ENCODE measurements at places on chromosomes 1 and 21.

- DNase-seq = no peak
Measured at GRCh38 chr1:182444497-182444896, 5.4 kb upstream of the RGSL1 start.

DNA sequence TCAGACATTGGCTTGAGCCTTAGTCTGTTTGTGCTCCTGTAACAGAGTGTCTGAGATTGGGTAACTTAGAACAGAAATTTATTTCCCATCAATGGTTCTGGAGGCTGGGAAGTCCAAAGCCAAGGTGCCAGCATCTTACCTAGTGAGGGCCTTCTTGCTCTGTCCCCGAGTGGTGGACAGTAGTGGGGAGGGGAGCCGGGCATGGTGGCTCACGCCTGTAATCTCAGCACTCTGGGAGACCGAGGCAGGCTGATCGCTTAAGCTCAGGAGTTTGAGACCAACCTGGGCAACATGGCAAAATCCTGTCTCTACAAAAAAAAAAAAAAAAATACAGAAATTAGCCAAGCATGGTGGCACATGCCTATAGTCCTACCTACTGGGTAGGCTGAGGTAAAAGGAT, 336.5 kb upstream of the VAMP3 start:
- DNase-seq = no peak

DNA sequence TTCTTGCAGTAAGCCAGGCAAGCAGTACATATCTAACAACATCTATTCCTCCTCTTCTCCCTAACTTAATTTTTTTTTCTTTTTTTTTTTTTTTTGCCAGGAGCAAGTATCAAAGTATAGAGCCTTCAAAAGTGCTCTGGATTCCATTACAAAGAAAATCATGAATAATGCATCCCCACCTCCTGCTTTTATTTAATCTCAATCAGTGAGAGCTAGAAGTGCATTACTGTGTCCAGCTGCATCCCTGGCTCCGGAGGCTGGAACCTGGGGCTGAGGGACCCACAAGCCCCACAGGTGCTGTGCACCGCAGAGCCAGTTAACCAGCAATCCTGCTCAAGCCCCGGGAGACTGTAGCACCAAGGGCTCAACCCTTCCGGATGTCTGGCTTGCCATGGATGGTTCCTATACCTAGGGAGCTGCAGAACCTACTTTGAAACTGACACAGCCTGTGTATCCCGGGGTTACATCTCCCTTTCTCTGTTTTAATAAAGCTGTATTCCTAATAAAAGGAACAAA, 455.9 kb upstream of the RUNX1 start:
- no peak for DNase-seq

DNA sequence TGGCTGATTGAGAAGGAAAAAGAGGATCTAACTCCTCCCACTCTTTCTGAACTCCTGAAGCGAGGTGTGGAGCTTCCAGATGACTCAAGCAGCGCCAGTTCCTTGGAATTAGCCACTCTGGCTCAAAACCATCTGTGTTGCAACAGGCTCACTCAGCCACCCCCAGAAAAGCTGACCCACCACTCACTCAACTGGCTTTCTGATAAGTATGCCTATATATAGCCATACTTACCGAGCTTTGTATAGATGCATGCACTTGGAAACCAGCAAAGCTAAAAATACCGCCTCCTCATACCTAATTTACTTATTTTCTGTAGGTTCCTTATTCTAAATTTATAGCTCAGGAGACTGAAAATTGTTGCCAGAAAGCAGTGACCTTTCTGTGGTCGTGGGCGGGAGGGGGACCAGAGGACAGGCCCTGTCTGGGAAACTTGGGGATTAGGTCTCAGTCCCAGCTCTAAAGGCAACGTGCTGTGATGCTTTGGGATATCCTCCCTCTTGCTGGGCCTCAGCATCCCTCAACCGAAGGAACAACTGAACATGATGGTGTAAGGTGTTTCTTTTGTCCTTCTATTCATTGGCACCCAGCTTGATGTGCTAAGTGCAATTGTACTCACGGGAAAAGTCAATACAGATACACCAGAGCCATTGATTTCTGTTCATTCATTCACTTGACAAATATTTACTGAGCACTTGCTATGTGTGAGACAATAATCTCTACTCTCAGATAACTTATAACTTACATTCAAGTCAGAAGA, 65.7 kb downstream of the NENF start:
- DNase-seq = no peak

DNA sequence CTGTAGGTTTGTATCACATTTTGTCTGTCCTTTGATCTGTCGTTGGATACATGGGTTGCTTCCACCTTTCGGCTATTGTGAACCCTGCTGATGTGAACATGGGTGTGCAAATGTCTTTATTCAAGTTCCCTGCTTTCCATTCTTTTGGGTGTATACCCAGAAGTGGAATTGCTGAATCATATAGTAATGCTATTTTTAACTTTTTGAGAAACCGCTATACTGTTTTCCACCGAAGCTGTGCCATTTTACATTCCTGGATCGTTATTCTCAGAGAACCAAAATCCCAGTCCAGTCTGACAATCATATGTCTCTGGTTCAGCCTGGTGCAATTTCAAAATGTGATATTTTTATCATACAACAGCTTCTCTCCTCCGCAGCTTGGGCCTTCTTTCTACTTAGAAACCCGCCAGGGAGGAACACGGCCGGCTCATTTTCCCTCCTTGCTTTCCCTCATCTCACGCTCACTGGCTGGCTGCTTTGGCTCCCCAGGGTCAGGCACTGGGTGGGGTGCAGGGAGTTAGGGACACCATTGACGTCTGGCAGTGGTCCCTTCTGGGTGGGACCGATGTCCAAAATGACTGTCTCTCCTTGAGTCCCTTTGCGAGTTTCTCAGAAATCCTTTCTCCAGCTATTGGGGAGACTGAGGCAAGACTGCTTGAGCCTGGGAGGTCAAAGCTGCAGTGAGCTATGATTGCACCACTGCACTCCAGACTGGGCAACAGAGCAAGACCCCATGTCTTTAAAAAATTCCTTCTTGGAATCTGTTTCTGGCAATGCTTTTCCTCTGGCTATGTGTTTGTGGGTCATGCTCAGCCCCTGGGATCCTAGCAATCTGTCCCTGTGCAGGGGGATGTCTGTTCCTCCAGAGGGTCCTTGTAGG, 73.5 kb upstream of the AKT3 start:
- no peak for DNase-seq

- DNase-seq = peak; percentile 44
Measured at GRCh38 chr1:9714257-9714718, 62.8 kb downstream of the PIK3CD start.

DNA sequence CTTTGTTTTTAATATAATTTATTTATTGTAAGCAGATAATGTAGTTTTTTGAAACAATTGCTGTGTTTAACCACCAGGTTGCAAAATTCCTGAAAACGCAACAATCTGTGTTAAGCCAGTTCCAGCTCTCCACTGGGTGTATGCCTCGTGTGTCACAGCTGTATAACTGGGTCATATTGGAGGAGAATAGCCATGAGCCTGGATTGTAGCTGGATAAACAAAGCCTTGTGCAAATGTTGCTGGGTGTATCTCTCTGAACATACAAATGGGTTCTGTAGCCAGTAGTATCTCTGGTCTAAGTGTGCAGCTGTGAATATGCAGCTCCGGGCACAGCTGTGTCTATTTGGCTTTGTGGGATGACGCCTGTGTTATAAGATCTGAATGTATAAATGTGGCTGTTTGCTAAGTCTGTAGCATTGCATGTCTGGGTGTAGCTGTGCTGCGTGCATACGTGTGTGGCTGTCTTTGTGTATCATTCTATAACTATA, 2.8 kb downstream of the TCEA3 start:
- no peak for DNase-seq

- no peak for DNase-seq
Measured at GRCh38 chr1:52237430-52237829, 95.5 kb downstream of the ZFYVE9 start.

DNA sequence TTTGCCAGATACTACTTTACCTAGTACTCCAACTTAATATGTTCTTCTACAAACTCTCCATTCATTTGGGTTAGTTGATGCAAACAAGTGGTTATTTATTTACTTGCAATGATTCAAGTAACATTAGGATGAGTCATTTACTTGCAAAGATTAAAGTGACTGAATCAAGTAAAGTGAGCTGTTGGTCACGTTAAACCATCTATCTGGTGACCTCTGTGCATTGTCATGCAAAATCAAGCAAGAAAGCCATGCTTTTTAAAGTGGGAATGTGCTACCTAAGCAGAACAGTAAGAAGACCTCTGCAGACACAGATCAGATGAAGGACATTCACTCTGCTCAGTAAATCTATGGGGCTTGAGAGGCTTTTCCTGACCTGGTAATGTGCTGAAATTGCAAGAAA, 254.7 kb downstream of the LRRIQ3 start:
- DNase-seq = no peak

DNA sequence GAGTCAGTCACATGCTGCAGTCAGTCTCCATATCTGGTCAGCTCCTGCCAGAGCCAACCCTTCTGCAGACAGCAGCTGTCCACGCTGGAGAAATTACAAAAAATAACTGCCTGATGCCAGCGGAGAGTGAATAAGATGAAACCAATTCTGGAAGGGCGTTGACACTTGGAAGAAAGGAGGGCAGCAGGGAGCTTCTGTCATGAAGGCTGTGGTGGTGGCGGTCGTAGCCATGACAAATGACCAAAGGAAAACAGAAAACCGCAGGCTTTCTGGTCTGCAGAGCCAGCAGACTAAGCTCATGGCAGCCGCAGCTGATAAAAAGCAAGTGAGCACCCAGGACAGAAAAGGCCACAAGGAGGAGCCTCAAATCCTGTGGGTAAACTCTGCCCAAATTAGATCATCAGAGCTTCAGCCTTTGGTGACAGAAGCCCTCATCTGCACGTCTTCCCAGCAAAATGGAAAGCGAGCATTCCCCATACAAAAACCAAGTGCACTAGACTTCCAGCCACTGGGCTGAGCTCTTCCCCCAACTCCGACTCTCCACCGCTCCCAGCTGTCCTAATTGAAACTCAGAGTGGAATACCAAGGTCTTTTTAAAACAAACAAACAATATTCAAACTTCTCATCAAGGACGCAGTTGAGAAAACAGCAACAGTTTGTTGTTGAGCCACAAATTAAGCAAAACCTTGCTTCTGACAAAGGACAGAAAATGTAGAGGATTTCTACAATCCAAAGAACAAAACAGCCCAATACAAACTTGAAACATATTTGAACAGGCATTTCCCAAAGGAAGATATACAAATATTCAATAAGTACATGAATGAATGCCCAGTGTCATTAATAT, 28.7 kb downstream of the RSPH1 start:
- DNase-seq = no peak

DNA sequence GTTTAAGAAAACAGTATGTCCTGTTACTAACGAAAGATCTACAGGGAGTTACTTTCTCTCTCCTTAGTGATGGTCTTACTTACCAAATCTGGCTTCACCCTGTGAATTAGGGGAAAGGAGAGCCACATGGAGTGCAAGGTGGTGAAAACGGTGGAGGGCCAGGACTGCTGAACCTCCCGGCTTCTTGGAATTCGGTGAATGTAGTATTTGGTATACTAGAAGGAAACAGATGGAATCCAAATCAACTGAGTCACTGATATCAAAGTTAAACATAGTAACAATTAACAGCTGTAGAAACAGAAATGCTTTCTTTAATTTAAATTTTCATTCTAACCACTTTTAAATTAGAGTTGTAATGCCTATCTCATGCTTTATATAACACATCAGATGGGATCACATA, 45.7 kb downstream of the ALG14 start:
- no peak for DNase-seq

GRCh38 chr1:68141071-68142021, 90.9 kb upstream of the DIRAS3 start:
- DNase-seq = no peak

- no peak for DNase-seq
Measured at GRCh38 chr21:45969921-45970673, 11.5 kb upstream of the COL6A1 start.

GRCh38 chr1:86447198-86447790, 21.4 kb upstream of the CLCA1 start:
- no peak for DNase-seq

- DNase-seq = no peak
Measured at GRCh38 chr1:147539122-147539575, 2.2 kb upstream of the BCL9 start.

DNA sequence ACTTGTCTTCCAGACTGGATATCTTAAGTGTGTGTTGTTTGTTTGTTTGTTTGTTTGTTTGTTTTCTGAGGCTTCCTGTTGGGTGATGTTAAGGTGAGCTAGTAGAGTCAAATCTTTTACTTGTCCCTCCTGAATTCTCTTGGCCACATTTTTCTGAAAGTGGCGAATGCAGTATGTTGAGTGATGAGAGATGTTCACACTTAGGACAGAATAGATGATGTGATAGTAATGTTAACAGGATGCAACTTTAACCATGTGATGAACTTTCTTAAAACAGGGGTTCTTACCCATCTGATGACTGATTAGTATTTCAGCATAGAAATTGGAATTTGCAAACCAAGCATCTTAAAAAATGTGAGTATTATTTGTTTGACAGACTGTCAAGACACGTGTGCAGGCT, 40.2 kb downstream of the LMO4 start:
- DNase-seq = no peak

DNA sequence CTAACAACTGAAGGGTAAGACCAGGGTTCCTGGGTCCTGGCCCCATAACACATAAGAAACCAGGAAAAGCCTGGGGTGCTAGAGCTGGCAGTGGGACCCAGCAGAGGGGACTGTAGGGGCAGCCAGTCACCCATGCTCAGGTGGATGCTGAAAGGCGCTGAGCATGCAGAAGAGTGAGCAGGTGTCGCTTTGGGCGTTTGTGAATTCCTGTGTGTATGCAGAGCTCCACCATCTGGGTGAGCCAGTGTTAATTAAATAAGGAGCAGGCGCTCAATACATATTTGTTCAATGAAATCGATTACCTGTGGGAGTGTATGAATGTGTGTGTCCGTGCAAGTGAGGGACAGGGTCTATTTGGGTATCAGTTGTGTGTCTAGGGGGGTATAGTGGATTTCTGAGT, 499 bp downstream of the C1QA start:
- DNase-seq = no peak

GRCh38 chr1:77218477-77219165, 609 bp downstream of the PIGK start:
- DNase-seq = no peak

GRCh38 chr1:232452117-232452516, 177.8 kb downstream of the SIPA1L2 start:
- no peak for DNase-seq

DNA sequence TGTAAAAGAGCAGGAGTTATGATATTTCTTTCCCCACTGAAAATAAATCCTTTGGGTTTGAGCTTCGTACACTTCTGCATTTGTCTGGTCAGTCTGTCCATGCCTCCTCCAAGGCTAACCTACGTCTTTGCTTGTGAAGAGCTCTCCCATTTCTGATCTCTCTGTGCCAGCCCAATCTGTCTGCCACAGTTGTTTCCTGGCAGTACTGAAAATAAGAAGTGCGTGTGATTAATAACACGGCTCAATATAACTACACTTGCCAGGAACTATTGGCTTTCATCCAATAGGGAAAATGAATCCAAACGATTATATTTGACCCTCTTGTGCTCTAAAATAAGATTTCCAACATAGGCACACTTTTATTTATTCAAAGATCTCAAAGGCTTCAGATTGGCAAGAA, 19.2 kb upstream of the COL24A1 start:
- DNase-seq = no peak

DNA sequence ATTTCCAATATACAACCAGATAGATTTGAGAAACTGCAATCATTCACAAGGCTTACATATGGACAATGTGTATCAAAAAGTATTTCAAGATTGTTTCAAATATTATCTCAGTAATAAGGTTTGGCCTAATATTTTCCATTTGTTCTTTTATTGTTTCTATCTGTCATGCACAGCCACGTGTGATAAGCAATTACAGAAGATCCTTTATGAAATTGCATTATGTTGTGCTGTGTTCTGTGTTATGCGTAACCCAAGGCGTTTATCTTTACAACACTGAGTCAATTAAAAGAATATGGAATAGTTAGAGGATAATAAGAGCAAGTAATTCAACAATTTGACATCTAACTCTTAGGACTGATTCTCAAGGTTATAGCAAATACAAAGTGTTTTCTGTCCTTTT, 1009.3 kb upstream of the PRMT6 start:
- DNase-seq = no peak
